ENCODE measurements at places on chromosomes 4 and X.

GRCh38 chr4:47704693-47705325 is 133.1 kb downstream of the CORIN start:
- peak; percentile 30 for DNase-seq

- no peak for DNase-seq
Measured at GRCh38 chrX:39047174-39047573, 245.9 kb downstream of the MID1IP1 start.

DNA sequence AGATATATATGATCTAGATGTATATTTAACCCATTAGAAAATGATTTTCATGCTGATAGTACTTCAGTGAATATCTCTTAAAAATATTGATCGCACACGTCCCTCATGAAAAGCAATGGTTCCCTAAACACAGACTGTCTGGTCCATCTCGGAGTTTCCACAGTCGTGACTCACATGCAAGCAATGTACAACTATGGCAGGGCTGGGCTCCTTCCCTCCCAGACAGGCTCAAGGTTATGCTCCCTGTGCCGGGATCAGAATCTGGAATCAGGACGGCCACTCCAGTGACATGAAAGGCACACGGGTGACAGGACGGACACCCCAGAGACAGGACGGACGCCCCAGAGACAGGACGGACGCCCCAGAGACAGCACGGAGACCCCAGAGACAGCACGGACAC is 40.2 kb upstream of the PPP2R3B start:
- DNase-seq: peak; percentile 69

DNA sequence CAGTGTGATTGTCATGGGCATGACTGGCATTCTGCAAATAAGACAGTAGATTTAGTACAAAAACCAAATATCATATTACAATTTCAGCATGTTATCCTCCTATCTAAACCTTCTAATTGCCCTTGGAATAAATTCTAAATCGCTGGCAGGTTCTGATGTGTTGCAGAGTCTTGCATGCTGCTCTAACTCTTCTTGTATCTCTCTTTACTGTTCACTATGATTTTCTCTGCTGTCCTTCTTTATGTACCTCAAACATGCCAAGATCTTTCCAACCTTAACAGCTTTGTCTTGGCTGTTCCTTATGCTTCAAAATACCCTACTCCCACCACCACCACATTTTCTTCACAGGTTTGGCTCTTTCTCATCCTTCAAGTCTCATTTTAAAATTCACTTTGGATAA is 43.0 kb upstream of the KCNIP4 start:
- DNase-seq: no peak

DNA sequence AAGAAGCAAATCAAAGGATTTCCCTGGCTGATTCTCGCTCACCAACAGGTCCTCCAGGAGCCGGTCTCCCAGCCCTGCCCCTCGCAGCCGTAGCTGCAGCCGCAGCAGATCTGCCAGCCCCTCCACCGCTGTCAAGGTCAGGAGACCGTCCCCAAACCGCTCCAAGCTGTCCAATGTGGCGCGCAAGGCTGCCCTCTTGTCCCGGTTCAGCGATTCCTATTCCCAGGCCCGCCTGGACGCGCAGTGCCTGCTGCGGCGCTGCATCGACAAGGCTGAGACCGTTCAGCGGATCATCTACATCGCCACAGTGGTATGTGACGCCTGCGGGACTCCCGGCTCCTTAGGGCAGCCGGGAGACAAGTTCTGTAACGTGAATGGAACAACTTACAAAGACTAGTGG is 25.6 kb downstream of the SPATA18 start:
- no peak for DNase-seq

DNA sequence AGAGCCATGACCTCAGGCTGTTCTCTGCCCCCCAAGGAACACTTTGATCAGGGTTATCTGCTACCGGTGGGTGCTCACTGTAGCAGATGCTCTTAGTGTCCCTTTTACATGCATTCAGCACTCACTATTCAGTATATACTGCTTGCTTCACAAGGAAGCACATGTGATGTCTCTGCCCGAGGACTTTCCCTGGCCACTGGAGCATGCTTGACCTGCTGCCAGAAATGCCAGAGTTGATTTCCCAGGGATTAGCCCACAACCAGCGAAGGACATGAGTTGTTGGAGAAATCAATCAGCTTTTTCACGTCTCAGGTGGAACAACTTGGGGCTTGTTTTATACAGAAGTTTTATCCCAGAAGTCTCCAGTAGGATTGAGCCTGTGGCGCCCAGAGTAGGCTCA is 51.2 kb upstream of the RPS6KA3 start:
- DNase-seq: no peak

GRCh38 chr4:76198411-76199237 is 15.0 kb downstream of the SCARB2 start:
- DNase-seq: peak; percentile 12

DNA sequence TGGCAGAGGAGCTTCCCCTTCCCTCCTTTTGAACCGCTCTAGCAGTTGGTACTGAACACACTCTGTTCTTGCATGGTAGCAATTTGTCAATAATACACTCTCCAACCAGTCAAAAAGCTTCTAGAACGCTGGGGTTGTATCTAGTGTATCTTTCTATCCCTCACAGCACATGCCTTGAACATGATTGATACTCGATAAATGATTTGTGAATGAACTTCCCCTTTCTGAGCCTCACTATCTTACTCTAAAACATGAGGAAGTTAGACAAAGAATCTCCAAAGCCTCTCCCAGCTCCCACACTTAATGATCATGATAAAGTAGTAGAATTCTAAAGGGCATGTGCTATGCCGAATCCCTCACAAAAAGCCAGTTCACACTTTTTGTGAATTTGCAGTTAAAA is 64.4 kb downstream of the DLG3 start:
- no peak for DNase-seq

DNA sequence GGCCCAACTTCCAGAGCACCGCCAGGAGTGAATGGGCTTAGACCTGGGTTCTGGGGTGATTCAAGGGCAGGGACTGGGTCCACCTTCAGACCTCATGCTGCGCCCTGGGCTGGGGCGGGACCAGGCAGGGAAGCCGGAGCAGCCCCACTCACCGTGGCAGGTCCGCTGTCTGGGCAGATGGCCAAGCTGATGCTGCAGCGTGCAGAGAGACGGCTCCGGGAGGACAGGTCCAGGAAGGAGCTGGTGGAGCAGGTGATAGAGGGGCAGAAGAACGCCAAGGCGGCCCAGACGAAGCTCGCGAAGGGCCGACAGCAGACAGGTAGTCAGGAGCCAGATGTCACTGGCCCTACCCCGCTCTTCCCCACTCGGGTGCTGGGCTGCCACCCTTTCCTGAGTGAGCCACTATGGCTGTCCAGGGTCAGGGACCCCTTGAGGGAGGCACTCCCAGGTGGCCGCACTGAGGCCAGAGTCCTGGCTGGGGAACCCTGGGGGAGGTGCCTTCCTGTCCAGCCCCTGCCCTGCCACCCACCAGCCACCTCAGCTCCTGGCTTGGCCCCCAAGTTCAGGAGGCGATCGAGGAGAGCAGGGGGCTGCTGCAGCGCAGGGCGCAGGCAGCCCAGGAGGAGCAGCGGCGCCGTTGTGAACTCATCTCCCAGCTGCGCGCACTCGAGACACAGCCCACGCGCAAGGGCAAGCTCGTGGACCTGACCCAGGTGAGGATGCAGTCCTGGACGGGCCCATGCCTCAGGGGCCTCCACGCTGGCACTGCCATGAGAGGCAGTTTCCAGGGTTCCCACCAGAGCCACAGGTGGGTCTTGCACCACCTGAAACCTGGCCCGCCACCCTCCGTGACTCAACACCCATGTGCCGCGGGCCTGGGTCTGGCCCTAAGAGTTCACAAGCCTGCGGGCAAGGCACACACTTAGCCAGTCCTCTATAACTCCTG is 10.1 kb upstream of the RNF4 start:
- no peak for DNase-seq

DNA sequence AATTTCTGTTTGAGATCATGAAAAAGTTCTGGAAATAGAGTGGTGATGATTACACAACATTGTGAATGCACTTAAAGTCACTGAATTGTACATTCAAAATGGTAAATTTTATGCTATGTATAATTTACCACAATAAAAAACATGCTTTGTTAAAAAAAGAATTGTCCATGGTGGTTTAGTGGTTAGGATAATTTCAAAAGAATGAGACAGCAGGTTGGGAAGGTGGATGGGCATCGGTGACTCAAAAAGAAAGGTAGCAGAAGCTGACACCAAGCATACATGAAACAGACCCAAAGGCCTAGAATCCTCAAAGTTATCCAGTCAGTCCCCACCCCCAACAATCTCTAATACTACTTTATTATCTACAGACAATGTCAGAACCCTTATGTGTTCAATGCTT is 91.1 kb downstream of the MSN start:
- DNase-seq: no peak

- DNase-seq: no peak
Measured at GRCh38 chr4:121479808-121480207, 99.0 kb upstream of the QRFPR start.

DNA sequence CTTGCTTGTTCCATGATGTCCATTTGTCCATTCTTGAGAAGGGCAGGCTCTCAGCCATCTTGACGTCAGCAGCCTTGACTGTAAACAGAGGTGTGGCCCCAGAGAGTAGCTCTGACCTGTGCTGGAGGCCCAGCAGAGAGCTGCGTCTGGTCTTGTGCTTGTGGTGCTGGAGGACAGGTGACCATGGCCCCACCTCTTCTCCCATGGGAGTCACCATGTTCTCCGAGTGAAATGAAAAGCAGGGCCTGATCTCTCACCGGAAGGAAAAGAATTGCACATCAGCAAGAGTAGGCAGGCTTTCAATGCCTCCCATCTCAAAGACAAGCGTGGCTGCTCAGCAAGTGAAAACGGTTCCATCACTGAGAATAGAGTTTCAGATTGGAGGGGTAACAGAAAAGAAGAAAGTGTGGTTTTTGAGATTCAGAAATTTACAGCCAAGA is 11.5 kb downstream of the PARM1 start:
- DNase-seq: peak; percentile 10

- no peak for DNase-seq
Measured at GRCh38 chr4:108854786-108855185, 91.9 kb upstream of the ETNPPL start.

GRCh38 chr4:169342159-169342860 is 71.6 kb upstream of the SH3RF1 start:
- no peak for DNase-seq

- DNase-seq: no peak
Measured at GRCh38 chrX:47244676-47245075, 11.9 kb downstream of the USP11 start.

GRCh38 chr4:87919941-87920340 is 55.6 kb upstream of the SPP1 start:
- DNase-seq: no peak

DNA sequence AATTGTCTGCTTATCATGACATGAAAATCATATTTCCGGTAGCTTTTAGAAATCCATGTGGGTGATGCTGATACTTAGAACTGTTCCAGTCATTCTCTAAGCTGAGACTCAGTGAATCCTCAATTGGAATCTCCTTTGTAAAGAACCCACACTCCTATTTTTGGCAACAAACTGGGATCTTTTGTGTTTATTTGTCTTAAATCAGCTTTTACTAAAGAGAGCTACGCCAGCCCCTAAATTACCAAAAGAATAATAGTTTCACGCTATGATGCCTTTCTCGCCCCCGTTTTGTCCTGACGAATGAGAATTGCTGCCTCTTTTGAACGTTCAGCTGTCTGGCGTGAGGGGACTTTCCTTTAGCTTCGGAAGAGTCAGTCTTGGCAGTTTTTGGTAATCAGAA is 195.9 kb downstream of the SHOX start:
- DNase-seq: no peak

All from A549 (cell line).